ENCODE measurements at places on chromosomes 1 and 21.

DNA sequence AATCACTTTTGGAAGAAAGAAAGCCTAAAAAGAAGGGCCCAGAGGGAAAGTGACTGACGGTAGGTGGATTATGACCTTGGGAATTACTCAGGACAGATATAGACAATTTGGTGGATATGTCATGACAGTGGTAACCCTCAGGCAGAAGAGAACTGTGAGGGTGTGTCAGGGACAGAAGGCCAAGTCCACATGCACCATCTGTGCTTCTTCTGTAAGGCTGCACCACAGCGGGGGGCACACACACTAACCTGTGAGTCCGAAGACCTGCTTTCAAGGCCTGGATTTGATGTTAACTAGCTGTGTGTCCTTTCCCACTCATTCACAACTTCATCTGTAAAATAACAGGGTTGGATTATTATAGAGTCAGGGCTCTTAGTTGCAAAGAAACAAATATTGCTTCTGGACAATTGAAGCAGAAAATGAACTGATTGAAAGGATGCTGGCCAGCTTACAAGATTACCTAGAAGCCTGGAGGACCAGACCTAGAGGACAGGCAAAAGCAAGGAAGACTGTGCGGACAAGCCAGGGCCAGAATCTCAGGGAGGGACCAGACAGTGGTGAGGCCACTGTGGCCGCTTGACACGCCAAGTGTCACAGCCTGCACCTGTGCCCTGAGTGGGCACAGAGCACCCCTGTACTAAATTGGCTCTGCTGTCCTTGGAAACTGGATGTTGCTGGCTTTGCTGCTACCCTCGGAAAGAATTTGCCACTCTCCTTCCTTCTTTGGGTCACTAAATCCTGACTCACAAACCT, 34.7 kb upstream of the USP24 start:
- DNase-seq: no peak

DNA sequence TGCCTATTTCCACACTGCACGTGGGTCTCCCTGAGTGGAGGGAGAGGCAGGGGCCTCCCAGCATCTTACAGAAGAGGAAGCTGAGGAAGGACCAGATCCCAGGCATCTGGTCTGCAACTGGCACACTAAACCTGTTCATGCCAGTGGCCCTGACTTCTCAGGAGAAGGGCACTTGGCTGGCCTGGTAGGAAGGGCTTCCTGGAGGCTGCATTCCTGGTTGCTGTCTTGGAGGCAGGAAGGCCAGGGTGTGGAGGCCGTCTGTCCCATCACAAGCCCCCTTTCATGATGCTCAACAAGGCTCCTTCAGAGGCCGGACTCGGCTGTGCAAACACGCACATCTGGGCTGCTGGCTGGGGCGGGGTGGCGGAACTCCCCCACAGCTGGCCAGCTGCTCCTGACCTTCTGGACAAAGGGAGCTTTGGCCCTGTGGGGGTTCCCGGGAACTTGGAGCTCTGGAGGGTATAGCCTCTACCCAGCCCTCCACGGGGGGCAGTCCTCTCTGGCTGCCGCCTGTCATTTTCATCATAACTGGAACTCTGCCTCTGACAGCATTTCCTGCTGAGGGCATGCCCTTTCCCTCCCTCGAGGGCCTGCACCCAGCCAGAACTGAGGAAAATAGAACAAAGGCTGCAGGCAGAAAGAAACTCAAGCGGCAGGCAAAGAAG, 39.2 kb upstream of the POU3F1 start:
- no peak for DNase-seq

- DNase-seq: no peak
Measured at GRCh38 chr1:225768662-225769426, 8.8 kb upstream of the SRP9 start.

- DNase-seq: no peak
Measured at GRCh38 chr1:147341246-147341645, 98.8 kb downstream of the CHD1L start.

DNA sequence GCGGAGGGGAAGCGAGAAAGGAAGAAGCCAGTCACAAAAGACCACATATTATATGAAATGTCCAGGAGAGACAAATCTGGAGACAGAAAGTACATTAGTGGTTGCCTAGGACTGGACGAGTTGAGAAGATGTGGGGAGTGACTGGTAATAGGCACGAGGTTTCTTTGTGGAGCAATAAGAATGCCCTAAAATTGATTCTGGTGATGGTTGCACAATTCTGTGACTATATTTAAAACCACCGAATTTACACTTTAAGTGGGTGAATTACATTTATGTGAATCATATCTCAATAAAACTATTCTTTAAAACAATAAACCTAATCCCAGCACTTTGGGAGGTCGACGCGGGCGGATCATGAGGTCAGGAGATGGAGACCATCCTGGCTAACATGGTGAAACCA, 63.1 kb downstream of the ZNF281 start:
- no peak for DNase-seq

DNA sequence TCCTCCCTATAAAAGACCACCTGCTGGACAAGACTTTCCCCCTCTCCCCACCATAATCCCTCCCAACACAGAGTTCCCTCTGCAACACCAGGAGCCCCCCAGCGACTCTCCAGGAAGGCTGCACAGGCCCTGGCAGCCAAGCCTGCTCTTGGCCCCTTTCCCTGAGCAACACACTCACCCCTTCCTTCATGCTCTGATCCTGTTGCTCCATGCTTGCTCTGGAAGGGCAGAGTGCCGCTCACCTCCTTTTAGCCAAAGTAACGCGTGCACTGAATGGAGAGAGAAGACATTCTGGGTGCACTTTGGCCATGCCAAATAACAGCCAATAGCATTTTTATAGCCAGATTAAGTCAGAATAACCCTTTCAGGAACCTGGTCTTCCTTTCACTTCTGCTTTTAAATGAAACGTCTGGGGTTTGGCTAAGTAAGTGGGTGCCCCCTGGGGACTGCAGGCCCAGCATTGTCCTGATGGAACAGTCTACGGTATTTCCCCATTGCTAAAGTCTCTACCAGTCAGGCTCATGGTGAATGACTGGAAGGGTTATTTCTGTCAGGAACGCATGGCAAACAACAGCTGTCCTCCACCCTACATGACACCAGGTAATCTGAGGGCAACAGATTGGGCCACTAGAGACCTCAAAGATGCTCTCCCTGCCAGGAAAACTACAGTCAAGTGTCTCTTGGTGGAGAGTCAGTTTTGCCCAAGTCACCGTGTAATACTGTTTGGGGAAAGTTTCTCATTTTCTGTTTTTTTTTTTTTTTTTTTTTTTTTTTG, at the start of gene SLC2A5:
Gene SLC2A5, minus strand, starts transcription at position 310 of the 775 bp plus-strand sequence. Its CDS starts 99 bp downstream, at position 211.
- no peak for DNase-seq

DNA sequence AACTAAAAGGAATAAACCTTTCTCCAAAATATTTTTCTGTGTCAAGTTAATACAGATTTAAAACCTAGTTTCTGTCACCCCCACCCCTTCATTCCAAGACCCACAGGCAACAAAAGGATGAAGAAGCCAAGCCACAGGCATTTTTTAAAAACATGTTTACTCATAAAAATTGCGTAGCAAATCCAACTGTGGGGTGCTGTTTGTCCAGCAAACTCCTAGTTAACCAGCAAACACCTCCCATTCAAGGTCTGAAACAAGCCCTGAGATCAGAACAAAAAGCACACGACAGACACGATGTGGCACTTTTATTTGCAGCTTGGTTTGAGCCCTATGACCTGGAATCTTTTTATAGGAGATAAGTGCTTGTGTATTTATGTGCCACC, 149.9 kb upstream of the CAMK1G start:
- no peak for DNase-seq

- no peak for DNase-seq
Measured at GRCh38 chr1:84726593-84727499, 36.6 kb upstream of the SSX2IP start.

DNA sequence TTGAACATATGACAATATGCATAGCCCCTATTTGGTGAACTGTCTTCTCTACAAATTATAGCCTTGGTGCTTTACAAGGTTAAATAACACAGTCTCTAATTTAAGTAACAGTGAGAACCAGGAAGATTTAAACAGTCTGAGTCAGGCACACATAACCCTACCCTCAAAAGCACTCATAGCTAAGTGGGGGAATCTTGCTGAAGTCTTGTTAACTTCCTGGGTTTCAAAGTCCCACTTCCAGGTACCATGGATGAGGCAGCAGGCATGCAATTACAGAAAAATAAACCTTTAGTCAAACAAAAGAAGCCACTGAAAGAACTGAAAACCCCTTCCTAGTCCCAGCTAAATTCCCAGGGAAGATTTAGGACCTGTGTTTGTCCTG, 147.6 kb downstream of the PBX1 start:
- DNase-seq: no peak

- DNase-seq: no peak
Measured at GRCh38 chr1:65059930-65060538, 88.0 kb upstream of the AK4 start.

- DNase-seq: no peak
Measured at GRCh38 chr1:209723756-209724693, 19.4 kb downstream of the HSD11B1 start.

- DNase-seq: no peak
Measured at GRCh38 chr1:9326596-9326995, 33.9 kb downstream of the SPSB1 start.

GRCh38 chr1:88763649-88764406, 79.8 kb downstream of the PKN2 start:
- no peak for DNase-seq

- DNase-seq: no peak
Measured at GRCh38 chr1:192787914-192788585, 20.8 kb upstream of the RGS2 start.

- no peak for DNase-seq
Measured at GRCh38 chr1:34406377-34406776, 229.7 kb downstream of the C1orf94 start.

DNA sequence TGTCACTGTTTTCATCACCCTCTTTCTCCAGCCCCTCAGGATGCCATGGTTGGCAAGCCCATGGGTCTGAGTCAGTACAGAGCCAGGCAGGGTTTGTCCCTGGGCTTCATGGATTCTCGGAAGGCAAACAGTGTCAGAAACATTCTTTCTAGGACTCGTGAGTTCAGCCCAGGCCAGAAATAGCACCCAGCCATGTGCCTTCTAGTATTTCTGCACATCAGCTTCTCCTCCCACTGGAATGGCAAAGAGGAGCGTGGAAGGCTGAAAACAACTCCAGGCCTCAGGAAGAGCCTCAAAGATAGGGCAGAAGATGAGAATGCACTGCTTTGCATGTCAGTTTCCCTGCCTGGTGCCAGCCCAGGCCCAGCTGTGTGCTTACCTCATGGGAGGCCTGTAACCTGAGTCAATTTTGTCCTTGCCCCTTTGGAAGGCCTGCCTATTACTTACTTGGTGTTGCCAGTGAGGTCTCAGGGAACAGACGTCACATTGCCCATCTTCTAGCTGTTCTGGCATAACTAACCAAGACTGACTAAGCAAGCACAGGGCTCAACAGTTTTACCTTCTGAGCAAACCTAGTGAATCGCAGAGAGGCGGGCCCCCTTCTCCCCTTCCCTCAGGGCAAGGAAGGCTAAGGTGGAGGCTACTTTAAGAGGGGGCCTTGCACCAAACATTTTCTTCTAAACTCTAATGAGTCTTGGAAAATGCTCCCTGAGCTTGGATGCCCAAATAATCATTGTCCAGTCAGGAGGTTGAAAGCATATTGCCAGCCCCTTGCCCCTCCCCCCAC, 42.4 kb downstream of the GLUL start:
- no peak for DNase-seq

DNA sequence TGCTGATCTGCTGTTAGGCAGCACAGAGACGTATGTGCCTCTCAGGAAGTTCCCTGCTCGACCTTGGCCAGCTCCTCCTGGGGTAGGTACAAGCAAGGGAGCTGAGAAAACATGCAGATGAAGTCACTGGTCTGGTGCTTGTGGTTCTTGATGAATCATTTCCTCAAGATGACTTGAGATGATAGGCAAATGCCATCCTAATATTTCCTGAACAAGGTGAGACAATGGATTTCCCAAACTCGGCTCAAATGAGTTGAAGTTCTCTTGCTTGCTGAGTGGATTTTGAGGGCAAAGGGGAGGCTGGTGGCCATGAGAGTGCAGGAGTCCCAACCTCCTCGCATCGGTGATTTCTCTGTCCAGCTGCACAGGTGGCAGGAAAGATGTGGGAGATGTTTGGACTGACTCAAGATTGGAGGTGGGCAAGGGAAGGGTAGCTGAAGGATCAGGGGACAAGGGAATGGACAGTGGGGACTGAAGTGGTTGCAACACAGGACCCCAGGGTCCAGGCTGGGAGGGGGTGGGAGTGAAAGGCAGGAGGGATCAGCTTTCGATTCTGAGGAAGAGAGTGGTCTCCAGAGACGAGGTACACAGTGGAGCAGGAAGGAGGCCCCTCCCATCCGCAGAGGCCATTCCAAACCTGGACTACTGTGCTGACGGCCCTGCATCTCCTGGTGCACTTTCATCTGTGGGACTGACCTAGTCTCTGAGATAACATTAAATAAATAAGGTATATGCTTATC, 63.9 kb downstream of the CAPN2 start:
- DNase-seq: peak; percentile 17

GRCh38 chr1:10353282-10353681, 45.6 kb upstream of the PGD start:
- DNase-seq: no peak

GRCh38 chr1:193338194-193338593, 151.8 kb upstream of the B3GALT2 start:
- DNase-seq: no peak

DNA sequence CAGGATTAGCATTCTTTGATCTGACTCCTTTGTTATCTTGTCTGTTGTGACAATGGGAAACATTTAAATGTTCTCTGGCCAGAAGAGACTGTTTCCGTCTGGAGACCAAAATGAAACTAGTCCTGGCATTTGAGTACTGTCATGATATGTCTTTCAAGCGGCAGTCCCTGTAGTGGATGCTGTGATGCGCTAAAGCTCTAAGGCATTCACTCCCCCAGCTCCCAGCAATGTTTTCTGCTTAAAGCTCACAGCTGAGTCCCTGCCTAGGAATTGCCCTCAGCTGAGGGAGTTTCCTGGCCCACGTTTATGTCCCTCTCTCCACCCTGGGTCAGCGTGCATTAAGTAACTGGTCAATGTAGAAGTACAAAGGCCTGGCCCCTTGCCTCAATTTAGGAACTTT, 109.4 kb downstream of the UCHL5 start:
- no peak for DNase-seq

DNA sequence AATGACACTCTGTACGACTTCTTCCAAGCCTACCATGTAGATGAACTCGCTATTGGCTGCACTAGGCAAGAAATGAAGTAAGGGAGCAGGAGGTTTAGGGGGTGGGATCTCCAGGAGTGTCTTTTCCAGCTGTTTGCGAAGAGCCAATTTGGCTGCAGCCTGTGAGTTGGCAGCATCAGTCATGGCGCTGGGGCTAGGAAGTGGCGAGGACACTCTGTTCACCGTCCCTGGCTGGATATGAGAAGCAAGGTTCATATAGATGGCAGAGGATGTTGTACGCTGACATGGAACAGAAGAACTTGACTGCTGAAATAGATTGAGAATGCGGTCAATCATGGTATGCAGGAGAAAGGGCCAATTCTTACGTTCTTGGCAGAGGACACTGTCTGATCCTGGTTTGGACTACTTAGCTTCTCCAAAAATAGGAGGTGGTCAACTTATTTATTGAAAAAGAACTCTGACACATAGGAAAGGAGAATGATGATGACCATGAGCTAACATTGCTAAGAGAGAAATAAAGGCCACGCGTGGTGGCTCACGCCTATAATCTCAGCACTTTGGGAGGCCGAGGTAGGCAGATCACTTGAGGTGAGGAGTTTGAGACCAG, 41.2 kb downstream of the SLC27A3 start:
- no peak for DNase-seq

GRCh38 chr1:66597500-66597899, 63.5 kb downstream of the SGIP1 start:
- no peak for DNase-seq

All from activated CD8-positive, alpha-beta memory T cell treated with anti-CD3 and anti-CD28 coated beads for 4 hours (primary cell).